ENCODE measurements at places on chromosomes 12 and 14. TPM values are rescaled to one million over a fixed set of nuclear protein-coding genes. Genes with fewer than 3 reads are reported as not detected.

Gene GOLGA5
- 24.2 TPM for total RNA-seq

Gene SSTR1
- 0.59 TPM for total RNA-seq

Gene NRXN3
- total RNA-seq: 4.1 TPM

Gene SLC25A47
- not detected for total RNA-seq

Gene RTN1
- 0.97 TPM for total RNA-seq
